ENCODE measurements at places on chromosomes 3 and 15.

- DNase-seq = no peak
Observed at GRCh38 chr3:62615258-62615849, 242.0 kb upstream of the FEZF2 start.

DNA sequence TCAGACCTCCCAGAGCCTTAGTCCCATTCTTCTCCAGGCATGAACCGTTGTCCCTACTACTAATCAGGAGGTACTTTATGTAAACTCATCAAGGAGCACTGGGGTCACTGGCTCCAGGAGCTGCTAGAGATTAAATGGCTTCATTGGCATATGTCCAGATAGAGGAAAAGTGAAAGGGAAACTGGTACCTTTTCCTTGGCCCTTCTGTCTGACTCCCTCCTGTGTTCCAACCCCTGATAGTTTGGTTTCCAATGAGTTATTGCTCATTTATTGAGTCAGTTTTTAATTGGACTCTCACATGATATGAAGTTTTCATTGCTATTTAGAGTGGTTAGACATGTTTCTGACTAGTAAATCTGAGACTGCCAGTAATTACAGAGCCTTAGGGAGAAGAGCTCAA is 130.5 kb upstream of the BFSP2 start:
- no peak for DNase-seq

DNA sequence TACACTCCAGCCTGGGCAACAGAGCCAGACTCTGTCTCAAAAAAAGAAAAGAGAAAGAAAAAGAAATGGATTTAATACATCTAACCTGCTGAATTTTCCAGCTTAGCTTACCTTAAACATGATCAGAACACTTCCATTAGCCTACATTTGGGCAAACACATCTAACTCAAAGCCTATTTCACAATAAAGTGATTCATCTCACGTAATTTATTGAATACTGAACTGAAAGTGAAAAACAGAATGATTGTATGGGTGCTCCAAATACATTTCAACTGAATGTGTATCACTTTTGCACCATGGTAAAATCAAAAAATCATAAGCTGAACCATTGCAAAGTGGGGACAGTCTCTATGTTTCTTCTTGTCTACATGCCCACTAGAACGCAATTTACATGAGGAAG is 9.0 kb downstream of the PIK3R4 start:
- DNase-seq = no peak

- DNase-seq = no peak
Observed at GRCh38 chr3:170585008-170585936, 603 bp downstream of the SLC7A14 start.

DNA sequence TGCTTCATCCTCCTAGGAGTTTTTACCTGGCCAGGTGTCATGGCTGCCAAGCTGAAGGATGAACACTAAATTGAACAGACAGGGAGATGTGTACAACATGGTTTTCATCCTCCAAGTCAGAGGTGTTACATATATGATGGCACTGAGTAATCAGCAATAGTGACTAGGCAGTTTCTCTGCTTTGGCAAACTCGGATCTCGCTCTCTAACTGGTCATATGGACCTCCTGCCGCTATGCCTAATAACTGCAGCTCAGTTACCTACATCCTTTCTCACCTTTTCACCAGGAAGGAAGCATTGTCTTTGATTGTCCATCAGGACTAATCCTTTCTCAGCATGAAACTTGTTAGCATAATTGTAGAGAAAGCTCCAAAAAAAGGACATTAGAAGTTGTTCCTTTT is 175.9 kb upstream of the PLSCR5 start:
- DNase-seq = no peak

DNA sequence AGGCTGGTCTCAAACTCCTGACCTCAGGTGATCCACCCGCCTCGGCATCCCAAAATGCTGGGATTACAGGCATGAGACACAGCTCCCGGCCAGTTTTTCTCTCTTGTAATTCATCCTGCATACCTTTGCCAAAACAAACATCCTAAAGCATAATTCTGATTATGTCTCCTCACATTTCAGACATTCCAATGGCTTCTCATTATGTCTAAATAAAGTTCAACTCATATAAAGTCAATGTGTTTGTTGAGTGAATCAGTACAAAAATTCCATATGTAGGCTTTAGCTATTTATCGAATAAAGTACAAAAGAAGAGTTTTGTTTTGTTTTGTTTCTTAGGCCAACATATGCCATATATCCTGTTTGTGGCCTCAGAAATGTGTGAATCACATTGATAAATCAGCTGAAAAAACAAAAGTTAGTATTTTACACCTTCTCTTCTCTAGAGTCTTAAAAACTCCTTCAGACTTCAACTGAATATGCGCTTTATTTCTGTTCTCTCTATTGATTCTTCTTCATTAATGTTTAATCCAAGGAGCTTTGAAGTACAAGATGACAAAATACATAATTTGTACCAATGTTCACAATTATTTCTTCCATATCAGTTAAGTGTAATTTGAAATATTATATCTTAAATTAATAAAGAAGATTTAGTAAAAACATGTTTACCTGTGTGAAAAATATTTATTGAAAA is 165.8 kb downstream of the MECOM start:
- DNase-seq = no peak

- DNase-seq = no peak
Observed at GRCh38 chr3:17550624-17551023, 191.8 kb downstream of the TBC1D5 start.

- DNase-seq = no peak
Observed at GRCh38 chr3:151008699-151009098, 36.2 kb upstream of the CLRN1 start.

- no peak for DNase-seq
Observed at GRCh38 chr3:148591525-148591924, 106.2 kb upstream of the AGTR1 start.

GRCh38 chr15:70327856-70328678 is 230.3 kb upstream of the TLE3 start:
- no peak for DNase-seq

DNA sequence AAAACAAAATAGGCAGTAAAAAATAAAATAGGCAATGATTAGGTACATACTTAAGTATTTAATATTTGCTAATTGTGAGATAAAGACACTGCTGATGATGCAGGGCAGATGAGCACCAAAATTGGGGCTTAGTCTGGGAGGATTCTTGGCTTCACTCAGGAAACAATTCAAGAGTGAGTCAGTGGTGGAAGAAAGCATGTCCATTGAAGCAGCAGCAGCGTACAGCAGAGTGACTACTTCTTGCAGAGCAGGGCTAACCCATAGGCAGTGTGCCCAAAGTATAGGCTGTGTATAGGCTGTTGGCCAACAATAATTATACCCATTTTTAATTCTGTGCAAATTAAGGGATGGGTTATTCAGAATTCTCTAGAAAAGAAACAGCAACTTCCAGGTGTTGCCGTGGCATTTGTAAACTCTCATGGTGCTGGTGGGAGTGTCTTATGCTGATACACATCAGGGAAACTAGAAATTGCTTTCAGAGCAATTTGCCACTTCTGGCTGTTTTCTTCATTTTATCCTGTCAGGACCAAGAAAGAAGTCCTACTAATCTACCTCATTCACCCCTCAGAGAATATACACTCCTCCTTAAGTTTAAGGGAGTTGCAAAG is 317.3 kb upstream of the NAALADL2 start:
- DNase-seq = no peak

DNA sequence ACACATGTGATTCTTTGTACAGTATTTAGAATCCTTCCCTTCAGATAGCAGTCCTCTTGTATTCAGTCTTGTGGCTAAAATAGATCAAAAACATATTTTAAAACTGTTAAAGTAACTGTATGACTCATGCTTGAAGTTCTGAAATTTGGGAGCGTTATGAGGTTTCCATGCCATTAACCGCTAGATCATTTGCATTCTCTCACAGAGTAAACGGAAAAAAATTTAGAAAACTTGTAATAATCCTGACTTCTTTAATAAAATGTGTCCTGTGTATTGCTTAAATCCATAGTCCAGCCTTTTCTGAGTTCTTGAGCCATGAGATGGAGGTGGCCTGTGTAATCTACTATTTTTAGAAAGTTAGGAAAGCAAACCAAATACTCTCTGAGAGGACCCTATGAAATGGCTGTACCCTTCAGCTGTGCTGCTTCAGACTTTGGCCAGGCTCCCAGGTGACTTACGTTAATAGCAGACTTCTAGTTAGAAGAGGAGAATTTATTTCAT is 33.8 kb downstream of the MBNL1 start:
- no peak for DNase-seq

DNA sequence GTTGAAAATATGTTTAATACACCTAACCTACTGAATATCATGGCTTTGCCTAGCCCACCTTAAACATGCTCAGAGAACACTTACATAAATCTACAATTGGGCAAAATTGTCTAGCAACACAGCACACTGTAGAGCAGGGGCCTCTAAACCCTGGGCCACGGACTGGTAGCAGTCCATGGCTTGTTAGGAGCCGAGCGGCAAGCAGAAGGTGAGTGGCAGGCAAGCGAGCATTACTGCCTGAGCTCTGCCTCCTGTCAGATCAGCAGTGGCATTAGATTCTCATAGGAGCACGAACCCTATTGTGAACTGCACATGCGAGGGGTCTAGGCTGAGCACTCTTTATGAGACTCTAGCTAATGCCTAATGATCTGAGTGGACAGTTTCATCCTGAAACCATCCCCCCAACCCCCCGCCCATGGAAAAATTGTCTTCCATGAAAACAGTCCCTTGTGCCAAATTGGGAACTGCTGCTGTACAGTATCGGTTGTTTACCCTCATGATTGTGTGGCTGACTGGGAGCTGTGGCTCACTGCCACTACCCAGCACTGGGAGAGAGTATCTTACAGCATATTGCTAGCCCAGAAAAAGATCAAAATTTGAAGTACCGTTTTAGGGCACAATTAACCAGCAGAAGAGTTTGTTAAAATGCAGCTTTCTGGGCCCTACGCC is 26.1 kb downstream of the CMSS1 start:
- DNase-seq = no peak

- no peak for DNase-seq
Observed at GRCh38 chr3:176692966-176693785, 504.1 kb downstream of the TBL1XR1 start.

DNA sequence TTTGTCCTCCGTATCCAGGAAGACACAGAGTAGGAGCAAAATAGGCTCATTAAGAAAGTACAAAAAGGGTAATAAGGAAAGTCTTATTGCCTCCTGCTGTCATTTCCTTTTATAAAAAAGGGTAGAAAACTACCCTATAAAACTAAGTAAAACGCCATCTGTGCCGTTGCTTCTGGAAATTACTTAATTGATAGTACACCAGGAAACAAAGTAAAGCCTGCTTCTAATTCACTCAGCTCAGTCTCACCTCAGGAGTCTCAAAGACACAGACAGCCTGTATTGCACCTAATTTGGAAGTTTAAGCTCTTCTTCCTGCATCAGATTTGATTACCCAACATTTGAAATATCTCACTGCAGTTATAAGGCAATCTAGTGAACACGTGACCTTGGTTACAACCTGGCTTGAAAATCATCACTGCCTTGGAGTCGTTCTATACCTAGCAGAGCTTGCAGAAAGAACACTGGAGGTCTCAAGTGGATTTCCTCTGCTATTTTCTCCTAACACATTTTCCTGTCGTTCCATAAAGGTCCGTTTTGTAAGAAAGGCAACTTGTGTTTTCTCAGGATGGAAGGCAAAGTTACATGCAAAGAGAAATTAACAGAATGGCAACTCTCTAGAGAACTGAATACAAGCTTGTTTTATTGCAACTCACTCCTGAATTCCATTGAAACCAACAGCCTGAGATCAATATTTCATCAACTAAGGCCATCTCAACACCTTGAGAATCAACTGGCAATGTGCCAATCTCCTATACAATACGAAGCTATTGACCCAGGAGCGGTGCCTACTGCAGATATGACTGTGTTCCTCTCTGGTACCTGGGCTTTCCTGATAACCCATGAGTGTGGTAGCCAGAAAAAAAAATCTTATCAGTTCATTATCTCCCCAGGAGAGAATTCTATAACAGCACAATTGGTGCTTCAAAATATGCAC is 203.3 kb upstream of the LMCD1 start:
- no peak for DNase-seq

DNA sequence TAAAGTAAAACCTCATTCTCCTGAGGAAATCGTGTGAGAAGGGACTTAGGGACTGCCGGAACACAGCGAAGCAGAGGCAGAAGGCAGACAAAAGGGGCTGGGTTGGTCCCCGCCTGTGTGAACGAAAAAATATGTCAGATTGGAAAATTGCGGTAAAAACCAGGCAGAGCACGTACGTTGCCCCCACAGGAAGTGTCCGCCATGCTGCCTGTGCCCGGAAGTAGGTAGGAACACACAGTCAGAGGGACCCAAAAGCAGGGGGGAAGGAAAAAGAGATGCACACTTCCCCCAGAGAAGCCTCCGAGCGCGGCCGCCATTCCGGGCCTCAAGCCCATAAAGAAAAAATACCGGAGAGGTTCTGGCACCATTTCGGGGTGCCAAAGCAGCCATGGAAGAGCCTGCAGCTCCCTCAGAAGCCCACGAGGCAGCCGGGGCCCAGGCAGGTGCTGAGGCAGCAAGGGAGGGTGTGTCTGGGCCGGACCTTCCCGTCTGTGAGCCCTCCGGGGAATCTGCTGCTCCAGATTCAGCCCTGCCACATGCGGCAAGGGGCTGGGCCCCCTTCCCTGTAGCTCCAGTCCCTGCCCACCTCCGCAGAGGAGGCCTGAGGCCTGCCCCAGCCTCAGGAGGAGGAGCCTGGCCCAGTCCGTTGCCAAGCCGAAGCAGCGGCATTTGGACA is at the start of gene MKRN3:
Gene MKRN3 (plus strand): TSS at position 280 of the 676 bp plus-strand sequence. CDS start 109 bp downstream, at position 389.
- no peak for DNase-seq

GRCh38 chr3:171606151-171606751 is 146.0 kb upstream of the TNIK start:
- no peak for DNase-seq

- no peak for DNase-seq
Observed at GRCh38 chr15:43189296-43189695, 4.1 kb downstream of the CCNDBP1 start.

DNA sequence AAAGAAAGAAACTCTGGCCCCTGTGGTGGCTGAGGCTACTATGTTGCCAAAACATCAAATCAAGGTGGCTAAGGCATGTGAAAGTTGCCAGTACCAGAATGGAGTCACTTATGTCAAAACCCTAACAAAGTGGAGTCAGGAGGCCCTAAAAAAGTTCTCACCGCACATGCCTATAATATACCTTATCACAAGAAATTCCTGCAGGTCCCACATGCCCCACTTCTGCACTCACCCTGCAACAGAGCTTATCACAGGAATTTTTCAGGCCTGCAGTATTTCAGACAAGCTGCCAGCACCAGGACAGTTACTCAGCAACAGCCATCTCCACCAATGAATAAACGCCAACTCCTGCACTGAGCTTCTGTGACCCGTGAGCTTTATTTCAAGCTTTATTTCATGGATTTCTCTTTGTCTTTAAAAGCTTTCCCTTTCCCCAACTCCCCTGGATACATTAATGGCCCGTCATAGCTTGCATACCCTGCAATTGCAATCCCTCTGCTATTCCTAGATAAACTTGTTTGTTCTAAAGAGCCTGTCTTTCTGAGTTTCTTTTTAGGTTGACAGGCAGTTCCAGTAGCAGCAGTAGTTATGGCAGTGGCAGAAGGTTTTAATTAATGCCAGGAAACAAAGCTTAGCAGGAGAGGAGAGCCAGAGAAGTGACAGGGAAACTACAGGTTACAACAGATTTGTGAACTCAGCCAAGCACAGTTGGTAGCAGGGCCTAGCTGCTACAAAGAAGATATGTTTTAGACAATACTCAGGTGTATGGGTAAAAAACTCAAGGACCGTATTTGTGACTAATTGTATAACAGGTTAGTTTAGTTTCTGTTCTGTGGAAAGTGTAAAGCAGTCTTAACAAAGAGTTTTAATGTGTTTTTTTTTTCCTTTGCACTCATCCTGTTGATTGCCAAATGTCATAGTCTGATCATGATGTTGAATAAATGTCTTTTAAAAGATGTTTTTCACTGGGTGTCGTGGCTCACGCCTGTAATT is 15.9 kb upstream of the TMEM42 start:
- DNase-seq = no peak

Measured in GM12864 (cell line).